Suppressor macrophage (primary cell): ENCODE measurements at places on chromosomes 4 and X.

DNA sequence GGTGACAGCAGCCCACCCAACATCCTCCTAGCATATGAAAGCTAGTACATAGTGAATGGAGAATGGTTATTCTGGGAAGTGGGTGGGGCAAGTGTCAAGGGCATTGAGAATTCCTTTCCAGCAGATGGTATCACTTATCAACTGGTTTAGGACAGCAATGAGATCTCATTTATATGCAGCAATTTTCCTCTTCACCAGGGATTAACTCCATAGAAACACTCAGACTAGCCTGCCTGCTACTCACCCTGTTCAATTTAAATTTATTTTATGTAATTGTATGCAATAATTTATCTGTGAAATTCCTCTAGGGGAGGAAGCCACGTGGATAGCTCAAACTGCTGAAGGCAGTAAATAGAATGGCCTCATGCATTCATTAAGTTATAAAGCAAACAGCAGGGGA lies 101.6 kb upstream of the MID1IP1 start:
- DNase-seq: no peak

GRCh38 chr4:167986044-167986443 lies 106.3 kb upstream of the ANXA10 start:
- no peak for DNase-seq

GRCh38 chr4:174387143-174387542 lies 103.4 kb downstream of the CEP44 start:
- no peak for DNase-seq

DNA sequence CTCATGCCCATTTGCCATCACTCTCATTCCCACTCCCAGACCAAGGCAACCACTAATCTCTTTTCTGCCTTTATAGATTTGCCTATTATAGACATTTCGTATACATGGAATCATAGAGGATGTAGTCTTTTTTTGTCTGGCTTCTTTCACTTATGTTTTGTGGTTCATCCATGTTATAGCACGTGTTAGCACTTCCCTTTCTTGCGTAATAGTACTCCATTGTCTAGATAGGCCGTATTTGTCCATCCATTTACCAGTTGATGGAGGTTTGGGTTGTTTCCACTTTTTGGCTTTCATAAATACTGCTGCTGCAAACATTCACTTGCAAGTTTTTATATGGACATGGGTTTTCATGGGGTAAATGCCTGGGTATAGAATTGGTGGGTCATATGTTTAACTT lies 48.4 kb downstream of the KIF4A start:
- peak; percentile 59 for DNase-seq

DNA sequence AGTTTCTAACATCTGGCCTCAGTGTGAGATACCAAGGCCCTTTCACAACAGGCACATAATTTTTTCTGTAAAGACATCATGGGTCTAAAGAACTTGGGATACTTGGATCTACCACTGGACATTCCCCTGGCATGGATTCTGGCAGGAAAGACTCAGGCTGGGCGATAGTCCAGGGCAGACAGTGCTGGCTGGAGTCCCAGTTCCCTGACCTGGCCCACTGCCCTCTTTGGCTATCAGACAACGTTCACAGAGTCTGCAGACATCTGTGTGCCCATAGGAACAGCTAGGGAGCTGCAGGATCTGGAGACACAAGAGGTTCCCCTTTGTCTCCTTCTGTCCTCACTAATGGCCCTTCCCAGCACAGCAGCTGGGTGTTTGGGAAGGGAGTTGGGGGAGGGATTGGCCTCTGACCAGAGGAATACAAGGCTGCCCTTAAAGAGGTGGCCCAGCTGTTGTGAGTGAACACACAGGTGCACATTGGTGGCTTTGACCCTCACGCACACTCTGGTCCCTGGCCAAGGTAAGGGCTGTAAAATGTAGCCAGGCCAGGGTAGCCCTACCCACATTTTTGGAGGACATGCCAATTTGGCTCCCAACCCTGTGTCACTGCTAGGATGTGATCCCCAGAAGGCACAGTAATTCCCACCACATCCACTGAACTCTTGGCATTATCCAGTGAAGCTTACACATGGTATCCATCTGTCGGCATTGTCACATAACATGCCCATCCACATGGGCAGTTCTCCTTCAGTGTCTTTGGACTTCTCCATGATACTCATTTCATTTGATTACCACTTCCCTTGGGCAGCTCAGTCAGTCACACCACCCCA lies 72.3 kb downstream of the SOX3 start:
- DNase-seq: no peak
